ENCODE measurements at places on chromosomes 6 and 20.

DNA sequence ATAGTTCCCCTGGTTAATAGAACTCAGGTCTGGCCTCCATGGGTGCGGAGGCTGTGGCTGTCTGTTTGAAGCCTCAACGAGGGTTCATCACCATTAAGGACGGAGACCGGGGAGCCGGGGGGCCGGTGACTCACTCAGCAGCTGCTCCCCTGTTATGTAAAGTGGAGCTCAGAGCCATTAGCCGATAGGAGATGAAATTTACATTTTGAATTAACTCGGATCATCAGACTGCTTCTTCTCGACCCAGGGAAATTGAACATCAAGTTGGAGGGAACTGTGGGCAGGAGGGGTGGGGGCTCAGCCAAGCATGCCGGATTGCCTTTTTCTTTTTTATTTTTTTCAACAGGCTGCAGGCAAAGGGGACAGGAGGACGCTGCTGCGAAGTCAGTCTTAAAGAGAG lies 12.3 kb downstream of the PCK1 start:
- no peak for DNase-seq

- no peak for DNase-seq
Observed at GRCh38 chr6:64930681-64931080, 776.3 kb downstream of the EYS start.

GRCh38 chr6:15027472-15027871 lies 218.4 kb upstream of the JARID2 start:
- DNase-seq: no peak

DNA sequence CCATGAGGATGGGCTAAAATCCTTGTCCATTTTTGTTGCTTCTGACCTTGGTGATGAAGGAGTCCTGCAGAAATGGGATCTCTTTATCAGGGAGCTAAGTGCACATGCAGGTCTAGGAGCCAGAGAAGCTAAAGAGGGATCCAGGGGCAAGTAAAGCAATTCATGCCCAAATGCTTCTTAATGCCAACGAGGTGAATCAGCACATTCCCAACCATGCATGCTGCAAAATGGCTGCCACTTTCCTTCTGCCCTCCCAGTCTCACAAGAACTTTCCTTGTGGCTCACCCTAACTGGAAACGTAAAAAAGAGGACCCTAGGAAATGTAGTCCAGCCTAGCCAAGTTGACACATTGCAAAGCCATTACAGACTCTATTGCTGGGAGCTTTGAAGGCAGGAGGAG lies 298.4 kb downstream of the MAFB start:
- DNase-seq: no peak

DNA sequence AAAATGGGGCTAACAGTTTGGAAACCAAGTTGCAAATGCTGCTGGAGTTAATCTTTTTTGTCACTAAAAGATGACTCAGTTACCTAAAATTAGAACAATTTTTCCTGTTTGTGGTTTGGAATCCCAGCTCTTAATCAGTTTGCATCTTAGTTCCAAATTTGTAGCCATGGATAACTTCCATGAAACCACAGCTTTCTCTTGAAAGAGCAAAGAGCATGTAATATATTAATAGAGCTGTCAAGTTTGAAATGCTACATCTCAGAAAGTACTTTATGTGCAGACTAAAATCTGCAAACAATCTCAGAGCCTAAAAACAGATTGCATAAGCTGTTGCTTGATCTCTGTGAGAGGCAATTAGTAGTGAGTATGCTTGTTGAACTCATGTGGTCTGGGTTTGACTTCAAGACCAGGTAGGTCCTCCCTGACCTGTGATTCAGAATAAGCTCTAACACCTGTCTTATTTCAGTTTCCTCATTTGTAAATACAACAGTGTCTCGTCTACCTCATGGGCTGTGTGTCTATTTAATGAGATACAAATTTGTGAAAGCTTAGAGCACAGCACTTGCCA lies 23.5 kb downstream of the DHX35 start:
- no peak for DNase-seq

DNA sequence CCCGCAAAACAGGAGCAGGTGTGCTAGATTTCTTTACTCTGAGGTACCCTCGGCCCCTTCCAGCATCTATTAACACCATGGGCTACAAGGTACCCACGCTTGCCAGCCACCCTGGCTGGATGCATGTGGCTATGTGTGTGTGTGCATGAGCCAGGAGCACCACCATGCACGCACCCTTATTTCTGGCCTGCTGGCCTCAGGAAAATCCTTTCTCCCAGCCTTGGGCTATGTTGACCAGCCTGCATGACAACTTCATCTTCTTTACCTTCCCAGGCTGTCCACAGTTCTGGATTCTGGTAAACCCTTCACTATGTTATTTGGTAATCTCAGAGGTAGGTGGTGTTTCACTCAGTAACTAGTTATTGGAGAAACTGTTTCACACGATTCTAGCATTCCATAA lies 40.4 kb downstream of the GPR6 start:
- DNase-seq: no peak

DNA sequence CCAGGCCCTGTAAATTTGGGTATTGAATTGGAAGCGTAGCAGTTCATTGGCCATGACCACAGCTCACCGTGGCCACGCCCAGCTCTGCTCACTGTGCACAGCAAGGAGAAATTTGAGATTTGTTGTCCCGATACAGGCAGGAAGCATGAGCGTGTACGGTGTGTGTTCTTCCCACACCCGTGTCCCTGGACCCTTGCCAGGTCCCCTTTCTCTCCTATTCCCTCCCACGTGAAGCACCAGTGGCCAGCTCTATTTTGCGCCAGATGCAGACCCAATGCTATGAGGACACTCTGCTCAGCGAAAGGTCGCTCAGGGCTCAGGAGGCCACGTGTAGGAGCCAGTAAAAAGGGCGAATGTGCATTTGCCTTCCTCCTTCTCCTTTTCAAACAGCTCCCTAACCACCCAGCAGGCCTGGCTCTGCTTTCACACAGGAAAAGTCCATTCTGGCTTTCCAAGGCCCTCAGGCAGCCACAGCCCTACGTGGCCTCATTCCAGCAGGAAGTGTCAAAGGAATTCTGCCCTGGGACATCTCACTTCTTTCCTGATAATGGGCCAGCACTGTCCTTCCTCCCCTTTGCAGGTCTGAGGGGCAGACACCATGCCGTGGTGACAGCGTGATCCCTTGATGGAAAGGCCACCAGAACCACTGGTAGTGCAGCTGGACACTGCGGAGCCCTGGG lies 499.2 kb upstream of the CDH4 start:
- DNase-seq: no peak

DNA sequence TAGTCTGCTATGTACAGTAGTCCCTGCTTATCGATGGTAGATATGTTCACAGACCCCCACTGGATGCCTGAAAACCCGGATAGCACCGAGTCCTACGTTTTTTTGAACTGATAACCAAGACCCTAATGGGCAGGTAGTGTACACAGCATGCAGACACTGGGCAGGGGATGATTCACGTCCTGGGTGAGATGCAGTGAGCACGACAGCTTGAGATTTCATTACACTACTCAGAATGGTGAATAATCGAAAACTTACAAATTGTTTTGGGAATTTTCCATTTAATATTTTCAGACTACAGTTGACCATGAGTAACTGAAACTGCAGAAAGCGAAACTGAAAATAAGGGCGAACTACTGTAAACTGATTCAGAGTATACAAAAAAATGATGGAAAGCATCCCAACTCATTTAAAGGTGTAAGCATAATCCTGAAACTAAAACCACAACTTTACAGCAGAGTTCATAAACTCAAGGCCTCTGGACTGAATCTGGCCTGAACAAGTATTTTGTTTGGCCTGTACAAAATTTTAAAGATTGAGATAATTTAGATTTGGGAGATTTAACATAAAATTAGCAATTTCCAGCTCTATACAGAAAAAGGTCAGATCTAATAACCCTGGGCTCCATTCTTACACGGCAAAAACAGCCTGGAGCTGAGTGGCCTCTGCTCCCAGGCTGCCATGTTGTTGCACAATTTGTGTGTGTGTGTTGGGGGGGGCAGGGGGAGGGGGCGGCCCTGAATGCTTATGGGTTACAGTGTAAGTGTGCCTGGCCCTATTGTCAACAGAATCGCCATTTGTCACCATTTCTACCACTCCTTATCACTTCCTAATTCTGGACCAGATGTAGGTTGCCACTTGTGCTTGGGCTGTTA lies 34.9 kb downstream of the RNF24 start:
- peak; percentile 29 for DNase-seq

- no peak for DNase-seq
Observed at GRCh38 chr20:3275966-3276679, 37.1 kb upstream of the SLC4A11 start.

DNA sequence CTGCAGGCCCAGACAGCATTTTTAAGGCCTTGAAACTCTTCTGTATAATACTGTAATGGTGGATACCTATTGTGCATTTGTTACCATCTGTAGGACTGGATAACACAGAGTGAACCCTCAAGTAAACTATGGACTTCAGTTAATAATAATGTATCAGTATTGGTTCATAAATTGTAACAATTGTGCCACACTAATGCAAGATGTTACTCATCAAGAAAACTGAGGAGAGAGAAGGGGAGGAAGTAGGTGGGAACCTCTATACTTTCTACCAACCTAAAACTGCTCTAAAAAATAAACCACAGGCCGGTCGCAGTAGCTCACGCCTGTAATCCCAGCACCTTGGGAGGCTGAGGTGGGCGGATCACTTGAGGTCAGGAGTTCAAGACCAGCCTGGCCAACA lies 10.8 kb downstream of the MAPK13 start:
- DNase-seq: no peak

GRCh38 chr6:168180548-168181011 lies 101.6 kb upstream of the FRMD1 start:
- no peak for DNase-seq

DNA sequence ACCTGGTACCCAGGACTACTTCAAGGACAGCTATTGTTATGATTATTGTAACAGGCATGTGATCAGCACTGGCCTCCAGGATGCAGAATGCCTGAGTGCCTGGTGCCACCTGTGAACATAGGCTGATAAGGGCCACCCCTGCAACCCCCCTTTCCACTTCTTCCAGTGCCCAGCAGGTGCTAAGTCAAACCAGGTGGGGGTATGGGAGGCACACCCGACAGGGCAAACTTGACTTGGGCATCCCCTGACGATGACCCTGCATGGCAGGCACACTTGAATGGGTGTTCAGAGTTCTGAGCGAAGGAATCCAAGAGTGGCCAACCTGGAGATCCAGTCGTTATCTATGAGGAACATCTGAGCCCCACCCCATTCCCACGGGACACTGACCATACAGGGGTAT lies 3.4 kb downstream of the ADA start:
- DNase-seq: no peak

DNA sequence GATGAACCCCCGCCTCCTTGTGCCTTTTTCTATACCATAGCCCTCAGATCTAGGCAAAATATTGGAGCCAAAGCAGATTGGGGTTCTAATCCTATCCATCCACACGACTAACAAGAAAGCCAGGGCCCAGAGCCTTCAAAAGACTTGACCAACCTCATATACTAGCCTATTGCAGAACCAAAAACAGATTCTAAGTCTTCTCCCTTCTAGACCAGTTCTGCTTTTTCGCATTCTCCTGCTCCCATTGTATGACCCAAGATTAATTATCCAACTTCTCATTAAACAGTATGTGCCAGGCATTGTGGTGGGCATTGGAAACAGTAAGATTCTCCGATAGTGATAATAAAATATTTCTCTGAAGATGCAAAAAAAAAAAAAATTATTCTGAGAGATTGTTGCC lies 113.7 kb upstream of the JARID2 start:
- no peak for DNase-seq

GRCh38 chr20:44702776-44703175 lies 12.4 kb upstream of the CCN5 start:
- DNase-seq: no peak

DNA sequence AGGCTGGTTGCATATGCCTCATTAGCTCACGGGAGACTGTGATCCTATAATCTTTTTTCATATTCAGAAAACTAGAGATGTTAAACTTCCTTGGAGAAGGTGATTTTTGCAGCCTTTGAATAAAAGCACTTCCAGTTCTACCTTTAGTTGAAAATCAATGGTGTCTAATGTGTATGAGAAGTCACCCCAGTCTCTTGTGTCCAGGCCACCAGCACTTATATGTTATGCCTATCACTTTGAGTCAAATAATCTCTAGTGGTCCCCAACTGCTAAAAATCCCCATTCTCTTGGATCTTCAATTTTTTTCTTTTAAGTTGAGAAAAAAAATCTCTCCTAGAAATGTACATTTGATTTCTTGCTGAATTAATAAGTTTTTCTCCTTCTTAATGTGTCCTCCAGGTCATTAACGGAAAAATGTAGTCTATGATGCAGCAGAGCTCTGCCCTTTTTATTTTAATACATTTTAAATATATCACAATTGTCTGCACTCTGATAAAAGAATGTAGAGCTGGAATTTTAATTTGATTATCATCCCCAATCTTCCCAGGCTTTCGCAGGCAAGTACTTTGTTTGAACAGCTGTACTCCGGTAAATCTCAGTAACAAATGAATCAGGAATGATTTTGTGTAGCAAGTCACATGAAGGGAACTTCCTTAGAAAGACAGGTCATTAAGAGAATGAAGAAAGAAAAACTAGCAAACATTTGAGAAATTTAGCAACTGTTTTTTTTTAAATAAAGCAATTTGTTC lies 147.0 kb downstream of the SOX4 start:
- DNase-seq: no peak

DNA sequence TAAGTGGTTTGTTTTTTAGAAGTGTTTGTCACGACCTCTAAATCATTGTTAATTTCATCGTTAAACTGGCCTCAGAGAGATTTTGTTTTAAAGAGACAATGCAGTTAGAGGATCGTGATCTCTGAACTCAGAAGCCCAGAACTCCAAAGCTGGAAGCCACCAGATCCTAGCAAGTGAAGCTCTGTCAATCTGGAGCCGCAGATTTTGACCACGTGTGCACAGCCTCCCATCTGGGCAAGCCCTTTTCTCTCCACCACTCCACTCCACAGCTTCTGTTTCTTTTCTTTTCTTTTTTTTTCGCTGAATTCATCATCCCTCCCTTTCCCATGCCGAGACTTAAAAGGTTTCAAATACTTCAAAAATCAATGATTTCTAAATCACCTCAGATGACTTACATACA lies 142.2 kb upstream of the ESR1 start:
- DNase-seq: no peak

DNA sequence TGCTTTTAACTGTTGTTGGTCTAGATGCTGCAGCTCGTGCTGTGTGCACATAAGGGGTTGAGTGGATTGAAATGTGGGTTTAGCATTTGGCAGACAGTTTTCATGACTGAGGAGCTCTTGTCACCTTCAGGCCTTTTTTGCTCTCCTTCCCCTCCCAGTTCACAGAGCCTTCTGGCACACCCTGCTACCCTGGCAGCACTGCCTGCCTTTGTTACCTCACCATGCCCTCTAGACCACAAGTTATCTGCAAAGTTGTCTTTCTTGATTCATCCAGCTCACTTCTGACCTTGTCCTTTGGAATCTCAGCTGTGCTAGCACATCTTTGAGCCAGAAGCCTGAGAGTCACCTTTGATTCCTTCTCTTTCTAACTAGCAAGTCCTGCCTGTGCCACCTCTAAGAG lies 348.9 kb upstream of the ZFP64 start:
- no peak for DNase-seq

DNA sequence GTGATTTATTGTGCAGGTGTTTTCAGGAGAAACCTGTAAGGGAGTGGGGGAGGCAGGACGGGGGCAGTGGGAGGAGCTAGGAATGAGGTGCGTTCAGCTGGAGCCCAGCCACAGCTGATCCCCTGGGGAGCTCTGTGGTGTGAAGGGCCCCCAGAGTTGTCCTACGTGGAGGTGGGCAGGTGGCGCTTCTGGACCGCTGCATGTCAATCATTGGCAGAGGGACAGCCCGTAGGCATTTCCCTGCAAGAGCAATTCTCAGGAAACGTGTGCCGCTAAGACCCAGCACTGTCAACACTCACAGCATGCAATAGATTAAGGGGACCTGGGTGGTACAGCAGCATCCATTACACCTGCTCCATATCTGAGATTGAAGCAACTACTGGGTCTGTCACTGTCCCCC lies 88.0 kb downstream of the PRND start:
- no peak for DNase-seq
